ENCODE measurements at places on chromosomes 1 and 21.

GRCh38 chr1:234689236-234689635 is 79.3 kb upstream of the IRF2BP2 start:
- DNase-seq = no peak

DNA sequence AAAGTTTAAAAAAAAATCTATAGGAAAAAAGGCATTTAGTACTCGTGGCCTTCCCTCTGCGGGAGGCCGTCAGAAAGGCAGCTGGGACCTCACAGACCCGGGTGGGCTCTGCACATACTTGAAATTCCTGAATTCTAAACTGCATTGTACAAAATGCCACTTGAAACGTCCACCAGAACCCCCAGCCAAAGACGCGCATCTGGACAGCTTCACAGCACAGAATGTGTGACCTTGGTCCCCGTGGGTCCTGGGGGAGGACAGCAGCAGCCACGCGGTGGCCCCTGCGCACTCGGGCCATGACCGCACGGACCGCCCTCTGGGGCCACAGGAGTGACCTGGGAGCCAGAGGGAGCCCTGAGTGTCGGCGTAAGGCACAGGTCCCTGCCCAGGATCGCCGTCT is 20.6 kb upstream of the MRPS14 start:
- no peak for DNase-seq

DNA sequence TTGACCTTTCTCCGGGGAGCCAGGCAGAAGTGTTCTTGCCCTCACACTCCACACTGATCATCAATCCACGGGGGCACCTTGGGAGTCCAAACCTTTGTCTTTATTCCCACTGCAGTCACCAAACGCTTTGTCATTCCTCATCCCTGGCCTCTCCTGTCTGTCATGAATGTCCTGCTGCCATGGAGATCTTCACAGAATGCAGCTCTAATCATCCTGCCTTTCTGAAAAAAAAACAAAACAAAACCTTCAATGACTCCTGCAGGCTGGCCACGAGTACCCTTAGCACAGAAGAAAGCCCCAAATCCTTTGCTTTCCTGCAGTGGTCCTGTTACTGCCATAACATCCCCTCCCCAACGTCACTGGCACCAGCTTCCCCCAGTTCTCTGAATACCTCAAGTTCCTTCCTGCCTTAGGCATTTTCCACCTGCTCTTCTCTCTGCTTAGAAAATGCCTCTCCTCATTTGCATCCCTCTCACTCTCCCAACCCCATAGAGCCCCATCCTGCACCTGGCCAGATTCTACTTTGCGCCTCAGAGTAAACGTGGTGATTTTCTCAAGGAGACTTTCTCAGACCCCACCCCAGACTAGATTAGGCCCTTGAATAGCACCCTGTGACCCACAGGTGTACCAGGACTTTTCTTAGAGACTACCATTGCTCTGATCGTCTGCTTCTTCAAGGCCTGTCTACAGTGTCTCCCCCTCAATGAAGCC is 131.2 kb downstream of the AK5 start:
- DNase-seq = no peak

GRCh38 chr1:161069241-161069640 is 450 bp downstream of the ARHGAP30 start:
- DNase-seq = no peak

DNA sequence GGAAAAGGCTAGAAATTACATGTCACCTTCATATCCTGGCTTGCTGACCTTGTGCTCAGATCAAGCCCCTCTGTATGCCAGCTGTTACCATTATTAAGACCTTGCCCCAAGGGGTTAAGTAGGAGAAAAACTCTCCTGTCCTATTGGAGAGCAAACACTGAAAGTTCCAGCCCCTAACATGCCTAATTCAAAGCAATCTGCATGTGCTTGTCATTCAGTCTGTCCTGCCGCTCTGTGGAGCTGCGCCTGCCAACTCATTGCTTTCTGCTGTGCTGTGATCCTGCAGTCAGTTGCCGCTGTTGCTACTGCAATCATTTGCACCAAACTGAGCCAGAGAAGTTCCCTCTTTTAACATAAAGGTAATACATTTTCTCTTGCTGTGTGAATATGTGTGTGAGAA is 113.4 kb downstream of the DISP1 start:
- no peak for DNase-seq

All from stimulated activated CD4-positive, alpha-beta T cell treated with anti-CD3 and anti-CD28 coated beads, Interleukin-12 subunit alpha, Interleukin-12 subunit beta, amount 100 ng/mL, for 4 hours (primary cell).